ENCODE measurements at places on chromosomes 12 and 14.

- H3K27me3 ChIP-seq: no peaks in the 10 kb centered on the region
- H3K4me3 ChIP-seq: no peak overlapping the region
- H3K27ac ChIP-seq: no peak overlapping the region
- peaks cover 43% of the 10 kb centered on the region for H3K36me3 ChIP-seq
- H3K4me1 ChIP-seq: no peaks in the 10 kb centered on the region
Measured at GRCh38 chr14:73069585-73069984, 11.3 kb downstream of the RBM25 start.

DNA sequence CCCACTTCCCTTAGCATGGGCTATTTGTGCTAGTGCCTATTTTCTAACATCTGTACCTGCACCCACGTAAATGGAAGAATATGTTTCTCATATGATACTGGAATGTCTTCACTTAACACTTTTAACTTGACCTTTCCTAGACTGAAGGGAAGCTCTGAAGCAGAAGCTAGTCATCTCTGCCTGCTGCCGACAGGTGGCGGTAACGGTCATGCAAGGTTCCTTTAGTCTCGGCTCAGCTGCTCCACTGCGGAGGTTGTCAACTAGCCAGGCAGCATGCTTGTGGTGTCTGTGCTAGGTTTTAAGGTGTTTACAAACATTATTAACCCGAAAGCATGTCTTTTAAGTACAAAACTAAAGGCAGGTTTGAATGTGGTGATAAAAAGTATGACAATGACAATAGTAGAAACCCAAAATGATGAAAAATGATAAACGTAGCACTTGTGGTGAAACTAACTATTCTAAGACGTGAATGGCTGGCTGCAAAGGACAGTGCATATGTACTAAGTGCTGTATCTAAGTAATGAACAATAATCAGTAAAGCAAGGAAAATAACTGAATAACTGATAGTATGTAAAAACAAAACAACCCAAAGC, 117.2 kb downstream of the GRIN2B start:
- no peak overlapping the region for H3K4me3 ChIP-seq
- DNase-seq: peak; percentile 81
- H3K27me3 ChIP-seq: peaks cover 10% of the 10 kb centered on the region
- no peaks in the 10 kb centered on the region for H3K36me3 ChIP-seq
- H3K27ac ChIP-seq: no peak overlapping the region
- no peaks in the 10 kb centered on the region for H3K4me1 ChIP-seq

DNA sequence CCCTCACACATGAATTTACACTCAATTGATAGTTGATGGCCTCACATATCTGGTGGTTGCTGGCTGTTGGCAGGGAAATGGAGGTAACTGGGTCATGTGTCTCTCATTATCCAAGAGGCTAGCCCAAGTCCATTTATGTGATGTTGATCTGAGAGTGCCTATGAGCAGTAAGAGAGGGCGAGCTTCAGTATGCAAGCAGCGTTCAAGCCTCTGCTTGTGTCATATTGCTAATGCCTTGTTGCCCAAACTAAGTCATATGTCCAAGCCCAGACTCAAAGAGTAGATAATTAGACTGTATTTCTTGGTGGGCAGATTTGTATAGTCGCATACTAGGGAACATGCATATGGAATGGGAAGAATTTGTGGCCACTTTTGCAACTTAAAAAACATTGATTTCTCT, 83.8 kb upstream of the DACT1 start:
- H3K4me3 ChIP-seq: no peak overlapping the region
- H3K4me1 ChIP-seq: no peaks in the 10 kb centered on the region
- no peaks in the 10 kb centered on the region for H3K27me3 ChIP-seq

GRCh38 chr12:53575502-53576249, 50.5 kb downstream of the ATF7 start:
- H3K36me3 ChIP-seq: no peaks in the 10 kb centered on the region
- H3K27ac ChIP-seq: peak overlapping the region; percentile 57
- no peak overlapping the region for H3K4me3 ChIP-seq

DNA sequence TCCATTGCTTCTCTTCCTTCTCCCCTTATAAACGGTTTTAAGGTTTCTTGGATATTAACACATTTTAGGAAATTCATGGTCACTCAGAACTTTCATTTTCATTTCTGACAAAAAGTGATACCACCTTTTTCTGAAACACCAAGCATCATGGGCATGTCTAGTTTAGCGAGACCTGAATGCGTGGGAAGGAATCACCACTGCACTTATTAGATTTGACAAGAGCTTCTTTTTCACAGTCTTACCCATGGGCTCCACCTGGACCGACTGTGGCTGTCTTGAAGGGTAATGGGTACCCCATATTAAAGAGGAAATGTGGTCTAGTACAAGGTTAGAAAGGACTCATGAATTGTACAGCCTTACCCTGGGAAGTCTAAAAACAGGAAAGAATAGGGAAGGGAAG, 95.4 kb downstream of the KCNK10 start:
- H3K4me3 ChIP-seq: no peak overlapping the region
- no peak for DNase-seq
- no peaks in the 10 kb centered on the region for H3K4me1 ChIP-seq

GRCh38 chr12:108213871-108214445, 84.9 kb downstream of the WSCD2 start:
- no peak overlapping the region for H3K4me3 ChIP-seq
- no peaks in the 10 kb centered on the region for H3K27me3 ChIP-seq
- no peak for DNase-seq
- no peaks in the 10 kb centered on the region for H3K36me3 ChIP-seq
- no peaks in the 10 kb centered on the region for H3K4me1 ChIP-seq

- no peak for DNase-seq
- peaks cover 33% of the 10 kb centered on the region for H3K36me3 ChIP-seq
- no peak overlapping the region for H3K4me3 ChIP-seq
- H3K27ac ChIP-seq: no peak overlapping the region
Measured at GRCh38 chr12:4610481-4610880, 38.4 kb downstream of the AKAP3 start.

DNA sequence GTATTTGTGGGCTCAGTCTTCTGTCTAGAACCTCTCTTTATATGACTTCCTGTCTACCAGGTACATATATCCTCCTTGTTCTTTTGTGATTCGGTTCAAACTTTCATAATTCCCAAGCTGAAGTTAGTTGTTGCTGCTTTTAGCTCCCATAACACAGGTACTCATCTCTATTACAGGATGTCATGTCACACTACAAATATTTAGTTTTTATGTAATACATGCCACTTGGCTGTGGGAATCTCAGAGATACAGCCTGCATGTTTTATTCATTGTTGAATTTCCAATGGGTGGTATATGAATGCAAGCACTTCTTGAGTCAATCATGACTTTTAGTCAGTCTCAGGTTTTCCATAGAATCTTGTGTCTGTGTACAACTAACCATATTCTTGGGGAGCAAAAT, 122.7 kb downstream of the SINHCAF start:
- H3K4me1 ChIP-seq: no peaks in the 10 kb centered on the region
- H3K27me3 ChIP-seq: peaks cover 8% of the 10 kb centered on the region
- no peak overlapping the region for H3K4me3 ChIP-seq

DNA sequence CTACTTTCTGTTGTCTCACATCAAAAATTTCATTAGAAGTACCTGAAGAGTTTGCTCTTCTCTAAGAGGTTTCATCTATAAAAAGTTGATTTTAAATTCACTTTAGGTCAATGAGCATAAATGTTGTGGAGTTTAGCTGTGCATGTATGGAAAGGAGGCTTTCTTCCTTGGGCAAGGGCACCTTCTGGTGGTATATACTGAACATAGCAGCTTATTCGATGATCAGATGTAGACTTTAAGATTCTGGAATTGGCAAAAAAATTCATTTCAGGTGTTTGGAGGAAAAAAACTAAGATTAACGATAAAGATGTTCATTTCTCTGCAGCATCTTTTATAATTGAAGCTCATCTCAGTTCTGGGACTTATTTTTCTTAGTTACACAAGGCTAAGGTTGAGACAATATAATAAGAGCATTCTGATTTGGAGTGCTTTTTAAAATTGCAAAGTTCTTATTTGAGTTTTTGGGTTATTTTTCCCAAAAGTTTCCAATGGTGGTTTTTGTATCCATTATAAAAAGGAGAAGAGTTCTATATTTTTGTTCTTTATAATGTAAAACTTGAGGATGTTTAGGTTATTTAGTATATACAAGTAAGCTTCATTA, 46.8 kb downstream of the TMEM117 start:
- H3K4me1 ChIP-seq: no peaks in the 10 kb centered on the region
- no peaks in the 10 kb centered on the region for H3K36me3 ChIP-seq
- H3K27ac ChIP-seq: no peak overlapping the region
- H3K4me3 ChIP-seq: no peak overlapping the region
- H3K27me3 ChIP-seq: no peaks in the 10 kb centered on the region

DNA sequence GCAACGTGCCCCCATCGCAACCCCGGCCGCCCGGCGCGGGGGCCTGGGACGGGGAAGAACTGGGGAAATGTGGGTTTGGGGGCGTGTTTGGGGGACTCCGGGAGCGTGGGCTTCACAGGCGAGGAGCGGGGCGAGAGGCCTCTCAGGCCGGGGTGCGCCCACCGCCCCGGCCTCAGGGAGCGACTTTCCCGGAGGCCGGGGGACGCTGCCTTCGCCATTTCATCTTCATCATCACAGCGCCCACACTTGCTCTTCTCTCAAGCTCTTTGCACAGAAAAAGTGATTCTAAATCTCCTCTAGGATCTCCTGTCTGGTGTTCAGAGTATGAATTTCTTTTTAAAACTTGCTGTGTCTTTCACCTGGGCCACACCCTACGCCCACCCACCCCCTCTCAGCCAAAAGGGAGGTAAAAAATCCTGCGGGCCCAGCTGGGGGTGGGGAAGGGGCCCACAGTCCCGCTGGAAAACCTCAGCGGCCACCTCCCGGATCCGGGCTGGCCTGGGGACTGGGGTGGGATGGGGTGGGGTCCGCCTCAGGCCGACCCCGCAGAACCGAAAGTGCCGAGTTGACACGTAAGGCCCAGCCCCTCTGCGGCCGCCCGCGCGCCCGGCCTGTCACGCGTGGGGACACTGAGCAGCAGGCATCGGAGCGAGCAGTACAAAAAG, 7.4 kb downstream of the CDKN1B start:
- peak overlapping the region; percentile 94 for H3K27ac ChIP-seq
- peaks cover 22% of the 10 kb centered on the region for H3K36me3 ChIP-seq
- H3K4me1 ChIP-seq: peaks cover 38% of the 10 kb centered on the region
- no peaks in the 10 kb centered on the region for H3K27me3 ChIP-seq
- DNase-seq: peak; percentile 53

DNA sequence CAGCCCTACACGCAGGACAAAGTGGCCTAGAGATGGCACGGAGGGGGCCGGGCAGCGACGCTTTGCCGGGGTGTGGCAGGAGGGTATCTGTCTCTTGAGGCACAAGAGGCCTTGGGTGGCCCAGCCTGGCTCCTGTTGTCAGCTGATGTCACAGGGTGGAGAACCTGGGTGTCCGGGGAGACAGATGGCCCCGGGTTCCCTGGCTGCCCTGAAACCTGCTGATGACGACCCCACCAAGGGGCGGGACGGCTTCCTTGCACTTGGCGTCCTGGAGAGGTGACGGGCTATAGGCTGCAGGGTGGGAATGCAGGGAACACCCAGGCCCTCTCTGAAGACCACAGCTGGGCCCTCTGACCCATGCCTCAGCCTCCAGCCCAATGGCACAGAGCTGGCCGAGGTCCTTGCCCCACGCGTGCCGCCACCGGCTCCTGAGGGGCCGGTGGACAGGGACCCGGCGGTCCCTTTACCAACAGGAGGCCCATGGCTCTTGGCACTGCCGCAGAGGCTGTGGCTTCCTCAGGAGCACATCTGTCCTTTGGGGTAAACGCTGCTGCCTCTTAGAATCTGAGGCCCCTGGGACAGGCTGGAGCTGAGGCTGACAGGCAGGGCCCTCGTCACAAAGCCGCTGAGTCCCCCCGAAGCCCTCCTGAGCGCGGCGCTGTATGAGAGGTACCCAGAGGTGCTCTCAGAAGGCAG, 16.4 kb downstream of the TRMT61A start:
- no peaks in the 10 kb centered on the region for H3K36me3 ChIP-seq
- no peak overlapping the region for H3K27ac ChIP-seq
- H3K4me1 ChIP-seq: peaks cover 31% of the 10 kb centered on the region
- DNase-seq: no peak

DNA sequence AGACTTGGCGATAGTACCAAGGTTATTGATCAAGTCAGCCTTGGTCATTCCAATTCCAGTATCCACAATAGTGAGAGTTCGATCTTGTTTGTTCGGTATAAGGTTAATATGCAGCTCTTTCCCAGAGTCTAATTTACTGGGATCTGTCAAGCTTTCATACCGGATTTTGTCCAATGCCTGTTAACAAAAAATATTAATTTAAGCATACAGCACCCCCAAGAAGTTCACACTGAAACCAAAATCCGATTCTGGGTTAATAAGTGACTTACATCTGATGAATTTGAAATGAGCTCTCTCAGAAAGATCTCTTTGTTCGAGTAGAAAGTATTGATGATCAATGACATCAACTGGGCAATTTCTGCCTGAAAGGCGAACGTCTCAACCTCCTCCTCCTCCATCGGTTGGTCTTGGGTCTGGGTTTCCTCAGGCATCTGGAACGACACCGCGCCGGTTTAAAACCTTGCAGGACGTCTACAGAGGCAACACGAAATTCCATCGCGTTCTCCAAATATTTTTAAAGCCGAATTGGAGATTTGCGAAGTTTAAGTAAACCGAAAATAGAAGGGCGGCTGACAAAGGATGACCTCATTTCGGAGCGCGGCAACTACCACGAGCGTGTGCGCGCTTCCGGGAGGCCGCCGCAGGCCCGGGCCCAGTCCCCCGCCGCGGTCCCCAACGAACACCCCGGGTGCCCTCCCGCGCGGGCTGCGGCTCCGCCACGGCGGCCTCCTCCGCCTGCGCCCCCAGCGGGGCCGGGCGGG, 716 bp downstream of the HSP90AA1 start:
- H3K36me3 ChIP-seq: peaks cover 49% of the 10 kb centered on the region
- peak overlapping the region; percentile 98 for H3K4me3 ChIP-seq
- DNase-seq: peak; percentile 88
- no peaks in the 10 kb centered on the region for H3K27me3 ChIP-seq
- H3K27ac ChIP-seq: peak overlapping the region; percentile 91

- no peak overlapping the region for H3K4me3 ChIP-seq
- peak; percentile 45 for DNase-seq
- 0 out of 2 replicates have a peak, but pooled peaks cover 8% of the 10 kb centered on the region for H3K4me1 ChIP-seq
- no peaks in the 10 kb centered on the region for H3K27me3 ChIP-seq
- H3K36me3 ChIP-seq: no peaks in the 10 kb centered on the region
- no peak overlapping the region for H3K27ac ChIP-seq
Measured at GRCh38 chr12:53645165-53645564, 19.0 kb upstream of the ATF7 start.

DNA sequence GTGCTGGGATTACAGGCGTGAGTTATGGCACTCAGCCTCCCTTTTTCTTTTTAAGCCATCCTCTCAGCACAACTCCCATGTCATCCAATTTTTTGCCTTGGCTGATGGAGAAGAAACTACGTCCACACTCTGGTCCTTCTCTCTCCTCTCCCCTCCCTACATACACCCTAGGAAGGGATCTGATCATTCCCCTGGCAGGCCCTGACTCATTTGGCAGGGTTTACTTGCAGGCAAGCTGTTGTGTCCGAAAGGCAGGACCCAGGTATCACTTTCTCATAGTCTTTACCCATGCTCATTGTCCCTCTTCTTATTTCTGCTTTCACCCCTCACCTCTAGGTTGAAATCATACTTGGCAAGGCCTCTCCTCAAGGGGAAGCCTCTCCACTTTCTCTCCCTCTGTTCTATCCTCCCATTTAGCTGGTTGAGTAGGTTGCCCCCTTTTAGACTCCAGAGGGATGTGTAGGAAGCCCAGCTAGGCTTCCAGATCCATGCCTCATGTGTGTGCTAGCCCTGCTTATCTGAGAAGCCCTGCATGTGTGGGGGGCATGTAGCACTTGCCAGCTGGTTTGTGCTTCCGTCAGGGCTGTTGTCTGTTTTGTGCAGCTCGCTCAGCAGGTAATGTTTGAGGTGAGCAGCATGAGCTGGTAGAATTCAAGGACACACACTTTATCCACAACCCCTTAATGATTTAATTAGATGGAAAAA, 14.8 kb downstream of the GPR19 start:
- no peak overlapping the region for H3K27ac ChIP-seq
- no peaks in the 10 kb centered on the region for H3K27me3 ChIP-seq
- H3K4me3 ChIP-seq: no peak overlapping the region
- no peaks in the 10 kb centered on the region for H3K36me3 ChIP-seq

Data from GM23248 (cell line).